ENCODE measurements at places on chromosomes 7 and 10. TPM values are rescaled to one million over a fixed set of nuclear protein-coding genes. Genes with fewer than 3 reads are reported as not detected.

CALML3 gene
- total RNA-seq: not detected

SEC31B gene
- total RNA-seq: 2.7 TPM

ANKRD2 gene
- 0.50 TPM for total RNA-seq

SPDYE9 gene
- not detected for total RNA-seq

KAZALD1 gene
- total RNA-seq: 78.5 TPM

ARMC3 gene
- not detected for total RNA-seq

GPR26 gene
- total RNA-seq: not detected

TNS3 gene
- total RNA-seq: 43.8 TPM

SPDYE1 gene
- not detected for total RNA-seq

CTAGE4 gene
- total RNA-seq: 0.66 TPM

SLC26A4 gene
- 20.5 TPM for total RNA-seq

TWIST1 gene
- total RNA-seq: 31.2 TPM

ANKRD61 gene
- total RNA-seq: 0.26 TPM

UCMA gene
- not detected for total RNA-seq

DPYSL4 gene
- 2.6 TPM for total RNA-seq

TBX20 gene
- 12.0 TPM for total RNA-seq

TNPO3 gene
- total RNA-seq: 48.0 TPM

C10orf105 gene
- under 0.01 TPM for total RNA-seq

OPALIN gene
- not detected for total RNA-seq

COPS6 gene
- total RNA-seq: 120 TPM

OPN4 gene
- total RNA-seq: not detected

CPXM2 gene
- 99.2 TPM for total RNA-seq

NOM1 gene
- 12.9 TPM for total RNA-seq

ENTPD7 gene
- total RNA-seq: 10.4 TPM

PURB gene
- 15.7 TPM for total RNA-seq

NPS gene
- not detected for total RNA-seq

SLC18A3 gene
- not detected for total RNA-seq

PPP1R17 gene
- not detected for total RNA-seq

CUTC gene
- 12.2 TPM for total RNA-seq

BICC1 gene
- total RNA-seq: 66.3 TPM

FLNC gene
- total RNA-seq: 110 TPM

HPS1 gene
- 35.3 TPM for total RNA-seq

PTPN12 gene
- total RNA-seq: 29.9 TPM

STEAP4 gene
- total RNA-seq: 6.5 TPM

AKR1C3 gene
- total RNA-seq: 163 TPM

GPNMB gene
- total RNA-seq: 172 TPM

RPS24 gene
- 2,753 TPM for total RNA-seq

TNRC18 gene
- total RNA-seq: 52.2 TPM

CABCOCO1 gene
- total RNA-seq: 8.5 TPM

RNF32 gene
- 1.2 TPM for total RNA-seq

C7orf57 gene
- total RNA-seq: not detected

OR9A2 gene
- total RNA-seq: not detected

CAMK1D gene
- total RNA-seq: 6.2 TPM

HOXA4 gene
- total RNA-seq: 0.12 TPM

NKX2-3 gene
- not detected for total RNA-seq

VIPR2 gene
- total RNA-seq: 0.06 TPM

SLC18A2 gene
- not detected for total RNA-seq

LRIT1 gene
- total RNA-seq: not detected

BEND7 gene
- total RNA-seq: 2.9 TPM

INA gene
- total RNA-seq: 0.44 TPM
